Pericardium fibroblast (primary cell): ENCODE measurements at places on chromosomes 1 and 21. TPM values are rescaled to one million over a fixed set of nuclear protein-coding genes. Genes with fewer than 3 reads are reported as not detected.

HAO2 gene
- total RNA-seq = not detected in 2 replicates

MTARC1 gene
- total RNA-seq = under 0.01 and 0.12 TPM in 2 replicates

GBP6 gene
- total RNA-seq = not detected in 2 replicates

IER5 gene
- total RNA-seq = 17.7 and 20.9 TPM in 2 replicates

JUN gene
- total RNA-seq = 76.2 and 159 TPM in 2 replicates

PDPN gene
- total RNA-seq = 32.9 and 44.9 TPM in 2 replicates

LCE2B gene
- total RNA-seq = not detected in 2 replicates

MIB2 gene
- 57.9 and 64.6 TPM in 2 replicates for total RNA-seq

TFF1 gene
- not detected in 2 replicates for total RNA-seq

CDA gene
- total RNA-seq = 1.5 and 2.2 TPM in 2 replicates

KCTD3 gene
- 25.4 and 40.3 TPM in 2 replicates for total RNA-seq

PPCS gene
- total RNA-seq = 57.8 and 66.6 TPM in 2 replicates

EXO1 gene
- total RNA-seq = 0.58 and 2.1 TPM in 2 replicates

CFHR3 gene
- total RNA-seq = not detected in 2 replicates

TMEM81 gene
- total RNA-seq = 0.77 and 2.3 TPM in 2 replicates

VHLL gene
- not detected in 2 replicates for total RNA-seq

KCNH1 gene
- total RNA-seq = not detected in 2 replicates

H6PD gene
- 37.2 and 69.9 TPM in 2 replicates for total RNA-seq
